ENCODE measurements at places on chromosomes 2 and 18.

GRCh38 chr2:190656301-190656700 lies 7.4 kb downstream of the NAB1 start:
- DNase-seq: no peak

DNA sequence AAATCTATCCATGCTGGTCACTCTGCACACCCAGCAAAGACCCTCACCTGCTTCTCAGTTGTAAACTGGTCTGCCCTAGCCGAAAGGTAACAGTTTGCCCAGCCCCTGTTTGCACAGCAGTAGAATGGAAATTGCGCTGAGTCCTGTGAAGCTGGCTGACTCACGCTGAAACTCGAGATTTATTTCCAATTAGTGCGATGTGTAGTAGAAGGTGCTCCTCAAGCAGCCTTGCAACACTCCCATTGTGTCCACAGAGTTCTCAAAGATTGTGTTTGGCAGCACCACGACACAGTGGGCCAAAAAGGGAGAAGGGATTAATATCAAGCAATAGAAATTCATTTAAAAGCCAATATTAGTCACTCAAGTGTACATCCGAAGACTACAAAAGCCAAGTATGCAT lies 21.7 kb upstream of the APCDD1 start:
- DNase-seq: no peak

- DNase-seq: no peak
Measured at GRCh38 chr2:67898595-67898994, 164.2 kb downstream of the C1D start.

- DNase-seq: no peak
Measured at GRCh38 chr18:39909706-39910105, 2045.3 kb upstream of the PIK3C3 start.

GRCh38 chr2:174633623-174633930 lies 36.0 kb upstream of the WIPF1 start:
- DNase-seq: no peak

DNA sequence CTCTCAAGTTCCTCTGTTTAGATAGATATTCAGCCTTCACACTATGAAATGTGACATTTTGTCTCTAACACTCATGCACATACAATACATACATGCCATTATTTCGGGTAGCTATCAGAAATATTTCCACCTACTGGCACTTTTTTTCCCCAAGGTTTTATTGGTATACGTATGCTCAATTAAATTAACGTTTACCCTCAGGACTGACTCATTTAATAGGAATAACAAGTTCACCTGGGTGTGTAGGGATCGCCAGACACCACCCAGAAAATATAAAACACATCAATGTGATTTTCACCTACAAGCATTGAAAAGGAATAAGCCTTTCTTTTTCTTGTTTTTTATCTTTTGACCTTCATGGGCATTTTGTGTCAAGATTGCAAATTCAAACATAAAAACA lies 138.5 kb upstream of the EPAS1 start:
- DNase-seq: no peak

DNA sequence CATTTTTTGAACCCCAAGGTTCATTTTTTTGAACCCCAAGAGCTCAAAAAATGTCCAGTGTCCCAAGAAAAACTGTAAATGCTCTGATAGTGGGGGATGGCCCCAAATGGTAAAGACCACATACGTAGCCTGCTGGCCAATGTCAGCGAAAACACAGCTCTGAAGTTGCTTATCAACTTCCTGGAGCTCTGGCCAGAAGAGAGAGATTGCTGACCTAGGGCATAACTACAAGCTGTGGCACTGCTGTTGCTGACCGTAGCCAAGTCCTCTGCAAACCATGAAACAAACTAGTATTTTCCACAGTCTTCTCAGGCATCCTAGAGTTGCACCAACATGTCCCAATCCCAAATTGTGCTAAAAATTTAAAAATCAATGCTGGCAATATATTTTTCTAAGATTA lies 50.9 kb downstream of the REEP1 start:
- DNase-seq: no peak

- DNase-seq: no peak
Measured at GRCh38 chr18:76252139-76252538, 242.9 kb downstream of the ZNF516 start.

DNA sequence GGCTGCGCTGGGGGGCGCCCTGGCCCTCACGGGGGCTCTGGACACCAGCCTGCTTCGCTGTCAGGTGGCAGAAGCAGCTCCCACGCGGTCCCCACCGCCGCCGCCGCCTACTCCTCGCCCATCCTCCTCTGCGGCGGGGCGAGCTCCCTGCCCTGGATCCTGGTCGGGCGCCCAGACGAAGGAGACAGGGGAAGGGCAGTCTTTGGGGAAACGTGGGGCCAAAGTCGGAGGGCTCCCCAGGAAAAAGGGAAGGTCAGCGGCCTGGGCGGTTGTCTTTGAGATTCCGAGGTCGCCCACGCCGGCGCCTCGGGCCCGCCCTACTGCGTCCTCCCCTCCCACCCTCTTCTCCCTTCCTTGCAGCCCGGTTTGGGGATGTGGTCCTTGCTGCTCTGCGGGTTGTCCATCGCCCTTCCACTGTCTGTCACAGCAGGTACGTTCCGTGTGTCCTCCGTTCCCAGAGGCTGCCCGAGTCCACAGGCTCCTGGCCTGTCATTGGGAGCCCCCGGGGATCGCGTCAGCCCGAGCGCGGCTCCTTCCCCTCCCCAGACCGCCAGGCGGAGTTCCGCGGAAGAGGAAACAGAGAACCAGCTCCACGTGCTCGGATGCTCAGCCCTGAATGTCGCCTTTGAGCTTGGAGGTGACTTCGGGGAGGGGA lies 800 bp downstream of the IL1RL2 start:
- peak; percentile 30 for DNase-seq

- no peak for DNase-seq
Measured at GRCh38 chr2:176491172-176491904, 222.1 kb downstream of the MTX2 start.

DNA sequence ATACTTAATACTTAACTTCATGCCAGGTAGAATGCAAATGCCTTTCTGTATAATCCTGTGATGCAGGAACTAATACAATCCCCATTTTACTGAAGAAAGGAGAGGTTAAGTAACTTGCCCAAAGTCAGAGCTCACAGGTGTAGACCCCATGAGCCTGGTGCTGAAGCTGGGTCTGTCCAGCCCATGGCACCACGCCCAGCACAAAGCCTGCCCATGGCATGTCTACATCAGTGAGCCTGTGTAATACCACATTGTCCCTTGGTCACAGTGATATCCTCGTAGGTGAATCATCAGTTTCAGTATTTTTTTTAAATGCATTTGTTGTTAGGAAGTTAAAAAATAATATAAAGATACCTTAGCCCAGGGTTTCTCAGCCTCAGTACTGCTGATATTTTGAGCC lies 69.9 kb upstream of the MCFD2 start:
- DNase-seq: no peak

GRCh38 chr2:194104687-194105086 lies 1552.3 kb upstream of the SLC39A10 start:
- no peak for DNase-seq

DNA sequence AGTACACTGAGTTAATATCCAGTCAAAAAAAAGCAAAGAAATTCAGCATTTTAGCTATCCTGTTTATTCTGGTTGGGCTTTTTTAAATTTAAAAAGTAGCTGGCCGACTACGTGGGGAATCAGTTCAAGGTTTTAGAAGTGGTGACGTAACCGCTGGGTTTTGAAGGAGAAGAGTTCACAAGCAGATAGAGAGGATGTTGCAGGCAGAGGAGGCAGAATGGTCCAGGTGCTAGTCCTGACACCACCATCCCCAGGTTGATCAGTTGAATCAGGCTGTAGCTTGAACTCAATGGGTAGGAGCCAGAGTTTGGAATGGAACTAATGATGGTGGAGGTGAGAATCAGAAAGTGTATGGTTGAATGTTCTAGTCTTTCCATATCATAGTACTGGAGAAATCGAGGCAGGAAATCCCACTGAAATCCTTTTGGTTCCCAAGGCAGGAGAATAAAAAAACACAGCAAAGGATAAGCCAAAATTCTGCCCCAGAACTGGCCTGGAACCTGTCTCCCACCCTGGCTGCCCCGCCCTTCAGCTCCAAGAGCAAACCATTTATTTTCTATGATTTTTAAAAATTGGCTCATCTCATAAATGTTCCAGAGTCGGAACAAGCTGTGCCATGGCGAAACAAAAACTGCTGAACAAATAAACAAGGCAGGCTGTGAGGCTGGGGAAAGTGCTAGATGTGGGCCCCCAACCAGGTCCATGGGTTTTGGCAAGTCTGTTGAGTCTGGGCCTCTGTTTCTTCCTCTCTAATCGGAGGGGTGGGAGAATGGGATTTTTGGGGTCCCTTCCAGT lies 44.0 kb downstream of the SLC4A1AP start:
- no peak for DNase-seq

DNA sequence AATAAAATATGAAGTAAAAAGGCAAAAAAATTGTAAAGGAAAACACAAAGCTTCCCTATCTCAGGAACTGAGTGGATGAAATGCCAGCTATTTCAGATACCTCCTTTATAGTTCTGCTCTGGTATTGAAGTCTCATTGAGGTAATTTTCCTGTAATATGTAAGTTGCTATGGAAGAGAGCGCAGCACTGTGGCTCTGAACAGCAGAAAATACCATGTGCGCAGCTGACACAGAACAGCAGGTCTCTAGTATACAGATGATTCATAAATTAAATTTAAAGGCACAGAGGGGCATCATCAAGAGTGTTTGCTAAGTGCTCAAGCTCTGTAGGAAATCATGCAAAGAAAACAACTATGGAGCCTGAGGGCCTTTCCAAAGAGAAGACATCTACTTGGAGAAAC lies 315.3 kb upstream of the CDH7 start:
- DNase-seq: no peak

DNA sequence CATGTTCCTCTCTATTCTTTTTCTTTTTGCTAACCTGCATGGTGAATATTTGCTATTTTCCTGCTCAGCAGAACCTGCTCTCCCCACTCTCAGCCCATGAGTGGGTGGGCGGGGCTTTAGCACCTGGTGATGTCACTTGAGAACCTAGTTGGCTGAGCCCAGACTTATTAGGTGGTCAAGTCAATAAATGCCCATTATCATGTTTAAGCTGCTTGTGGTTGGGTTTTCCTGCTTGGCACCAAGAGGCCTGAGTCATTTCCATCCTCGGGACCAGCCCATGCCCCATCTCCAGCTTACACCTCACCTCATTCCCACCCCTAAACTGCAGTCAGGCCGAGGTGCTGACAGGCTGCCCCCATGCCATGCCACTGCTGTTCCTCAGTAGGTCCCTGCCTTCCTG lies 226.6 kb downstream of the ANKRD30B start:
- no peak for DNase-seq

- DNase-seq: no peak
Measured at GRCh38 chr2:133674066-133674432, 105.8 kb upstream of the NCKAP5 start.

DNA sequence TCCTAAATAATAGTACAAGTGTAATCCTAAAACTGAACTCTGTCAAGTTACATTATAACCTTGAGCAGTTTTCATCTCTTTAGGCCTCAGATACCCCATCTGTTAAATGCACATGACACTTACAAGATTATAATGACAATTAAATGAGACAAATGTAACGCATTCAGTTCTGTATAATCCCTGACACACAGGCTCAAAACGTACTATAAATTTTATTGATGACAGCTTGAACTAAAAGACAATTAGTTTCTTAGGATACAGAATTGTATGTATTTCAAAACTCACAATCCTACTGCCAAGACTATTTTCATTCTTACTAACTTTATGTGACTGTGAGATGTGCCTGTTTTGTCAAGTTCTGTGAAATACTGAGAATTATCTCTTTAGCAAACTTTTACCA lies 56.2 kb downstream of the GFPT1 start:
- DNase-seq: no peak

DNA sequence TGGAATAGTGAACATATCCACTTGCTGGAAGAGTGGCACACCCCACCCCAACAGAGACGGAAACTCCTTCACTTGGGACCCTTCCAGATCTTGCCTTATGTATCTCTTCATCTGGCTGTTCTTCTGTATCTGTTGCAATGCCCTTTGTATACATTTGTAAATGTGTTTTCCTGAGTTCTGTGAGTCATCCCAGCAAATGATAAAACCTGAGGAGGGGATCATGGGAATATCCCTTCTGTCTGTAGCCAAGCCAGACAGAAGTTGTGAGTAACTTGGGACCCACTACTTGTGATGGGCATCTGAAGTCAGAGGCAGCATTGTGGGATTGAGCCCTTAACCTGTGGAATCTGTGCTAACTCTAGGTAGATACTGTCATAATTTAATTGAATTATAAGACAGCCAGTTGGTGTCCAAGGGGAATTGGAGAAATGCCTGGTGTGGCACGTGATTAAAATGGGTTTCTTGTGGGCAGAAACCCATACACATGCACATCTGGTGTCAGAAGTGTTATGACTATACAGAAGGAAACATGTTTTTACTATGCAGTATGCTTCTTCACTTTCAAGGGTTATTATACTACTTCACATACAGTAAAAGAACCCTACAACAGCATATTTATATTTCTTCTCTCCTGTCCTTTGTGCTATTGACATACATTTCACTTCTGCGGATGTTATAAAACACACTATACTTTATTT lies 32.3 kb upstream of the TMEM247 start:
- DNase-seq: no peak

- no peak for DNase-seq
Measured at GRCh38 chr2:100105678-100106054, 36.7 kb downstream of the AFF3 start.

- DNase-seq: peak; percentile 65
Measured at GRCh38 chr2:100427627-100428258, 10.3 kb upstream of the CHST10 start.

DNA sequence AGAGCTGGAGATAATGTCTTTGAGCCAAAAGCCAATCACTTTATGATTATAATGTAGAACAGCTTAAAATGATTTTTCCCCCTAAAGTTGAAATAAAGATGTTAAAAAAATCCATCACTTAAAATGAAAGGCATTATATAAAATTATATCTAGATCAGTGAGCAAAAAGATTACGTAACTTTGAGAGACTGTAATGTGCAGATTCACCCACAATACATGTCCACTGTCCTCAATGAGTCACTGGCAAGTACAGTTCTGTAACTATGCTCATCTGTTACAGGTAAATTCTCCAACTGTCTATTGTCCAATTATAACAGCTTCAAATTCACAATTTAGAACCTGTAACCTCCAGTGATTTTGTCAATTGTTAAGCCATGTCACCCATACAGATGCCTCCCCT lies 19.0 kb downstream of the FAM161A start:
- DNase-seq: no peak

DNA sequence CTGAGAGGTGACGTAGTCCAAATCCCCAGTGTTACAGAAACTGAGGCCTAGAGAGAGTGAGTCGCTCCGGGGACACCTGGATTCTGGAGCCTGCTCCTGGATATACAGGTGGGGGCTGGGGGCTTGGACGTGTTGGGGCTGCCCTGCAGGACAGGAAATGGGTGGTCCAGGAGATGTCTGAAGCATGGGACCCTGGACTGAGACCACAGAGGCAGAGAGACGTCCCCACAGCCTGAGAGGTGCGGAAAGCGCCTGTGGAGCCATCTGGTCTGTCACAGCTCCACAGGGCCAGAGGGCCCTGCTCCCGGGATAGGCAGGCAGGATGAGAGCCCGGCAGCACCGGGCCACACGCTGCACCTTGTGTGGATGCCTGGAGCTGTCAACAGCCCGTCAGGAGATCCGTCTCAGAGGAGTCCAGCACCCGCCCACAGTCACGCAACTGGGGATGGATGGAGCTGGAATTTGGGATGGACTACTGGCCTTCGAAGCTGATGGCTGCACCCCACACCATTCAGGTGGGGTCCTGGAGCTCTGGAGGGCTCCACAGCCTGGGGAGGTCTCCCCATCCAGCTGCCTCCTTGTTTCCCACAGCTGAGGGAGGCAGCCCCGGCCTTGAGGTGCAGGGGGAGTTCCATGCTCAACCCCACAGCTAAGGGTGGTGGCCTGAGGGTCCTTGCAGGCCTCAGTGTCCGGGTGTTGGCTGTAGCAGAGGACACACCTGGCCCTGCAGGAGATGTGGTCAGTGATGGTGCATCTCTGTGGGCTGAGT lies 303.0 kb downstream of the NDUFA10 start:
- no peak for DNase-seq

- DNase-seq: no peak
Measured at GRCh38 chr2:219344751-219345430, 12.3 kb upstream of the RESP18 start.

Measured in activated T-cell treated with anti-CD3 and anti-CD28 coated beads for 1 hour (primary cell).